AG04450 (cell line): ENCODE measurements at places on chromosomes 4 and X.

DNA sequence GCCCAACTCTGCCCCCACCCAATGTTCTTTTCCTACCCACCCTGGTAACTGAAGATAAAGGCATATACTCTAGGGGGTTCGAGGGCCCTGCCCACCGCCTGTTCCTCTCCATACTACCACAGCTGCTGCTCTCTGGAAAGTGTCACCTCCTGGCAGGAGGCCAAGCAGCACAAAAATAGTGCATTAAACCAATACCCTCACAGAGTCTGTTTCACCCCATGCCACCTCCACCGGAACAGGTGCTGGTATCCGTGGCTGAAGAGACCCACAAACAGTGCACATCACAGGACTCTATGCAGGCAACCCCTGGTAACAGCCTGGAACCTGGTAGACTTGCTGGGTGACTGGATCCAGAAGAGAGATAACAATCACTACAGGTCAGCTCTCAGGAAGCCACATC, 85.1 kb upstream of the CTSO start:
- DNase-seq, result no peak

DNA sequence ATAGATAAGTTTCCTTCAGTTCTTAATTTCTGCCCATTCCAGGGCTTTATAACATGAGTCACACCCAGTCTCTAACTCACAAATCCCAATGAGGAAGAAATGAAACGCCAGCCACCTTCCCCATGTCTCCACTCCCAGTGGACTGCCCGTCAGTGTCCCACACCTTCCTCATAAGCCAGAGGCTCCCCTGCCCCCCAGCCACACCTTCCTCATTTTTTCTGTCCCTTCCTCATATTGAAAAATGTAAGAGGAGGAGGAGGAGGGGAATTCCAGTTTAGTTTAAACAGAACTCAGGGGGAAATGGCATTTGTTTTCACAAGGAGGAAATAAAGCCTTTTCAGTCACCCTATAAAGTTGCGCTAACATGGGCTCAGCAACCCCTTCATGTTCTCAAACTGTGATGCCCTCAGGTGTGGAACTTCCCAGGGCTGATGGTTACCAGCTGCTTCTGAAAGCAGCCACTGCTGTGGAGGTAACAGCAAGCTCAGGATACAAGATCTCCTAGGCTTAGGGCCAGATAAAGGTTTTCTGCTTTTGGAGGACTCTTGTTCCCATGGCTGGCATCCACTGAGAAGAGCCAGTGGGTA, 97.8 kb downstream of the PARM1 start:
- DNase-seq, result no peak

- no peak for DNase-seq
These were observed 27.3 kb downstream of the ASMTL start for GRCh38 chrX:1425381-1425780.

DNA sequence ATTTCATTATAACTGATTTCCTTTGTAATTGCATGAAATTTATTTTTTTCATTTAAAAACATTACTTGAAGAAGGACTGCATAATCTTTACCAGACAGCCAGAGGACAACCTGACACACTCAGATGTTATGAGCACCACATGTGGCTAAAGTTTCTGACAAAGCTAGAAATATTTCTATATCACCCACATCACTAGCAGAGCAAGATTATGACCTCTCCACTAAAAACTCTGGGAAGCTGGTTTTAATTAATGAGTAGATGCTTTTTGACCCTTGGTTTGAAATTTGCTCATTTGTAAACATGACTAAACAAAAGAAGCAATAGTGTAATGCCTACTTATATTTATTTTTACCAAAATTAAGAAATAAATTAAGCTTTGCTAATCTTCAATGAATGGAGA, 661.5 kb upstream of the EPHA5 start:
- no peak for DNase-seq

DNA sequence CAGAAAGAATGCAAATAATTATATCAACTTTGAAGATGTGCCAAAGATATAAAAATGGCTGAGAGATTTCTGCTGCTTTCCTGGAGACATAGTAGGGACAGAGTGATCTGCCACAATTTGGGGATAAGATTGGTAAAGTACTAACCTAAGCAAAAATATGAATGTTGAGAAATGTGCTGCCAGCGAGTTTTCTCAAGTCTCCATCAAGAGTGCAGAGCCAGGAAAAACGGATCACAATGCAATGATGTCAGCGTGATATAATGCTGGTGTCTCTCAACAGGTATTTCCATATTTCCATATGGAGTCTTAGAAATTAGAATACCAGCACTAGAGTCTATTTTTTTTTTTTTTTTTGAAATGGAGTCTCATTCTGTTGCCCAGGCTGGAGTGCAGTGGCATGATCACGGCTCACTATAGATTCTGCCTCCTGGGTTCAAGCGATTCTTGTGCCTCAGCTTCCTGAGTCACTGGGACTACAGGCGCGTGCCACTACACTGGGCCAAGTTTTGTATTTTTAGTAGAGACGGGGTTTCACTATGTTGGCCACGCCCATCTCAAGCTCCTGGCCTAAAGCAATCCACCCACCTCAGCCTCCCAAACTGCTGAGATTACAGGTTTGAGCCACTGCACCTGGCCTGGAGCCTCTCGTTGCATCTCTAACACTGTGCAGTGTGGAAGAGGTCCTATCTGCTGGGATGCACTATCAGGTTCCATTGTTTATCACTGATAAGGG, 893.5 kb downstream of the TRIML1 start:
- no peak for DNase-seq
